ENCODE measurements at places on chromosomes 16 and 17. TPM values are rescaled to one million over a fixed set of nuclear protein-coding genes. Genes with fewer than 3 reads are reported as not detected.
A peak's percentile ranks its signal among the peaks of the same experiment; 100 is the strongest.

GRCh38 chr17:8862213-8863056, 5.0 kb downstream of the PIK3R6 start:
- no peak for DNase-seq

DNA sequence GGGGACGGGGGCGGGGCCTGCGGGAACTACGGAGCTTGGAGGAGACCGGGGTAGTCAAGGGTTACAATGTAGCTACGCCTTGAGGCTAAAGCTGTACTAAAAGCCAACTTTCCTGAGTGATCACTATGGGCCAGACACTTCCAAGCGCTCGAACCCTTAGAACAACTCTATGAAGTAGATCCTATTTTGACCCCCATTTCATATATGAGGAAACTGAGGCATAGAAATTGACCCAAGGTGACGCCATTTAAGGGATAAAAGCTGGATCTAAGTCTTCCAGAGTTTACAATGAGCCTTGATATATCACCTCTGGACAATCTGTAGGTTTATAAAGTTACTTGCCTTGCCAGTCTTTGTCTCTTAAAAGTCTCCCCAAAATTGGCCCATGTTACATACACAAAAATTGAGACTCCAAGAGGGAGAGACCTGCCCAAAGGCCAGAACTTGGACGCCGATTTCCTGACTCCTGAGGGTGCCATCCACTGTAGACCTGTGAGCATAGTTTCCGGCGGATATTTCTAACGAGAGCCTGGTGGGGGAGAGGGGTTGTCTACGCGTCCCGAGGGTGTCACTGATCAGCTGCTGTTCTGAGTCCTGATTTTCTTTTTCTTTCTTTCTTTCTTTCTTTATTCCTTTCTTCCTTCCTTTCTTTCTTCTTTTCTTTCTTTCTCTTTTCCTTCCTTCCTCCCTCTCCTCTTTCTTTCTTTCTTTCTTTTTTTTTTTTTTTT, 555 bp upstream of the NCBP3 start:
- no peak for DNase-seq

- DNase-seq = no peak
Observed at GRCh38 chr17:41656249-41657023, 32.1 kb upstream of the KRT17 start.

- DNase-seq = peak; percentile 43
Observed at GRCh38 chr17:30558686-30559545, 81.7 kb downstream of the GOSR1 start.

DNA sequence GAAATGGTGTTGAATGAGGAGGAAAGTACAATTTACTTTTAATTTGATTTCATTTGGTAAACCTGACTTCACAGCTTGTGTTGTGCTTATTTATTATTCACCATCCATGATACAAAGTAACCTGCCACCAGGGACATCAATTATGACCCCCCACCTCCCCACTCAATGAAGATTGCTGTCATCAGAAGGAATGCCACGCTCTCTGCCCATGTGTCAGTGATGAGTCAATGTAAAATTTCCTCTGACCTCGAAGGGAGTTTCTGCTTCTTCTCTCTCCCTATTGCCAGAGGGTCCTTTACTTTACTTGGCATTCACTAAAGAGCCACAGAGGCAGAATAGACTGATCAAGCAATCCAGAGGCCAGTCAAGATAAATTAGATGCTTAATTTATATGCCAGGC, 759.7 kb downstream of the CDH11 start:
- no peak for DNase-seq

GRCh38 chr16:69440250-69440649, 15.8 kb downstream of the CYB5B start:
- no peak for DNase-seq

DNA sequence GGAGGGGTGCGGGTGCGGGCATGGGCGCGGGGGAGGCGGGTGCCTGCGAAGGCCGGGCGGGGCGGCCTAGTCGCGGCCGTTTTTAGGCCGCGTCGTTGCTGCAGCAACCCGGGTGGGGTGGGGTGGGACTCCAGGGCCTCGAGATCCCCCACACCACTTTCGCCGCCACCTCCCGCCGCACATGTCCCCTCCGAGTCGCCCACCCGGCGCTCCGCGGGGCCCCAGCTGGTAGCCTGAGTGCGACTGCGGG, 11.3 kb downstream of the TBX2 start:
- no peak for DNase-seq

DNA sequence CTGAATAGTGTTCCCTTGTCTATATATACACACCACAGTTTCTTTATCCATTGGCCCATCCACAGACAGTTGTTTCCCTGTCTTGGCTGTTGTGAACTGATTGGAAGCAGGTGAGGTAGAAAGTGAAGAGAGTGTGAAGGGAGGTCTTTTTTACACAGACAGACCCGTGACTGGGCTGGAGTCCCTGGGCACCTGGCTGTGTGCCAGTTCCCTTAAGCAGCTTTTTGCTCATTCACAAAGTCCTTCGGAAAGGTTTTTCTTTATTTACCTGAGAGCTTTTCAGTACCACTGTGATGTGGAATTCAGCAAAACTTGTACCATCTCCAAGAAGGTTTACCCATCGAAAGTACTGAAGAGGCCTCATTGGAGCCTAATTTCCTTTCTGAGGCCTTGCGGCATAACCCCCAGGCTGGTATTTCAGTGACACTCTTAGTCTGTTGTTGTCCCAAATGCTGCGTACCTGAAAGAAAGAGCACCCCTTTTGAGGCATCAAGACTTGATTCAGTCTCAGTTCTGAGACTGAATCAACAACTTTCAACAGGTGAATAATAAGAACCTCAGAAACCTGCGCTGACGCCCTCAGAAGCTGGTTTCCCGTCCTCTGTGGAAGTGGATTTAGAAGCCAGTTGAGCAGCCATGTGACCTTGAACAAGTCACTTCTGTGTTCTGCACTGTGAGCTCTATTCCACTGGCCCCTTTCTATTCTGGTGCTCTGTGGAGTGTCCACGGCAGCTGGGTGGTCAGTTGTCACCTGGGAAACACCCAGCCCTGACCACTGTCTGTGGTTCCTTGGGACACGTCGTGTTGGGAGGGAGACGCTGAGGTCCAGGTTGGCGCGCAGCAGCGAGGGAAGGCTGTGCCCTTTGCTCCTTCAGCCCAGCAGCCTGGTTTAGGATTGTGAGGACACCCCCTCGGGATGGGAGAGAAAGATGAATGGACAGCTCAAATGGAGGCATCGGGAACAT, 53.9 kb upstream of the CRISPLD2 start:
- no peak for DNase-seq

DNA sequence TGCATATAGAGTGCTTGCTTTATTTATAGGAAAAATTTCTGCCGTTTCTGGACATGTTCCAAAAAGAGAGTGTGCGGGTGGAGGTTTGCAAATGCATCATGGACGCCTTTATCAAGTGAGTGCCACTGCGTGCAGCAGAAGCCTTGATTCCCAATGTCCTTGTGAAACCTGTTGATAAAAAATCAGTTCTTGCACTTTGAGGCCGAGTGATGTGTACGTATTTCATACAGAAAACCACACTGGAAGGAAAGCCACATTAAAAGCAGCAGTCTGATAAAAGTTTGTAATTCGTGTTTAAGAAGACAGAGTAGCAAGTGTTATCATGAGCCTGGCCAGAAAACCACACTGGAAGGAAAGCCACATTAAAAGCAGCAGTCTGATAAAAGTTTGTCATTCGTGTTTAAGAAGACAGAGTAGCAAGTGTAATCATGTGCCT, 78.0 kb downstream of the KNOP1 start:
- DNase-seq = no peak

DNA sequence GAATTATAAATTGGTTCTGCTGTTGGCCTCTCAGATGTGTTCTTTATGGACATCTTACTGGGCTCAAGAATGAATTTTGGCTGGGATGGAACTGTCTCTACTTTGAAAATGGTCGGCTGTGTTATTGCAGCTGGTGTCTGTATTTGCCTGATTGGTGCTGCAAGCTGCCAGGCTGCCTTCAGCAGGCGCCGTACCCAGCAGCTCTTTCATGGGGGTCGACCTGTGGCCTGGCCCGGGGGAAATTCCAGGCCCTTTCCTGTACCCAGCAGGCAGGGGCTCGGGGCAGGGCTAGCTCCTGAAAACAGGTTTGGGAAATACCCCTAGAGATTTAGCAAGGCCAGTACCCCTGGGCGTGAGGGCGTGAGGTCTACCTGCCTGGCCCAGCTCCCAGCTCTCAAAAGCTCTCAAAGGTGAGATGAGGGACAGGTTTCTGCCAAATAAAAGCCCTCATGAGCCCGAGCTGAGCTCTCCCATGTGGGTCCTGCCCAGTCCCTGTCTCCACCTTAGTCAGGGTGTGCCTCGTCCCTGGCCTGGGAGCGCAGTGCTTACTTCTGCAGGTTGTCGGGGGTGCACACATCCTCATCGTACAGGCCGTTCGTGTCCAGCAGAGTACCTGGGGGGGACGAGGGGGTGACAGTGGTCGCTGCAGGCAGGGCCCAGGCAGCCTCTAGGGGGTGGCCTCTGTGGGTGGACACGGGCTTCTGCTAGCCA, 52.3 kb downstream of the PRMT7 start:
- DNase-seq = no peak

DNA sequence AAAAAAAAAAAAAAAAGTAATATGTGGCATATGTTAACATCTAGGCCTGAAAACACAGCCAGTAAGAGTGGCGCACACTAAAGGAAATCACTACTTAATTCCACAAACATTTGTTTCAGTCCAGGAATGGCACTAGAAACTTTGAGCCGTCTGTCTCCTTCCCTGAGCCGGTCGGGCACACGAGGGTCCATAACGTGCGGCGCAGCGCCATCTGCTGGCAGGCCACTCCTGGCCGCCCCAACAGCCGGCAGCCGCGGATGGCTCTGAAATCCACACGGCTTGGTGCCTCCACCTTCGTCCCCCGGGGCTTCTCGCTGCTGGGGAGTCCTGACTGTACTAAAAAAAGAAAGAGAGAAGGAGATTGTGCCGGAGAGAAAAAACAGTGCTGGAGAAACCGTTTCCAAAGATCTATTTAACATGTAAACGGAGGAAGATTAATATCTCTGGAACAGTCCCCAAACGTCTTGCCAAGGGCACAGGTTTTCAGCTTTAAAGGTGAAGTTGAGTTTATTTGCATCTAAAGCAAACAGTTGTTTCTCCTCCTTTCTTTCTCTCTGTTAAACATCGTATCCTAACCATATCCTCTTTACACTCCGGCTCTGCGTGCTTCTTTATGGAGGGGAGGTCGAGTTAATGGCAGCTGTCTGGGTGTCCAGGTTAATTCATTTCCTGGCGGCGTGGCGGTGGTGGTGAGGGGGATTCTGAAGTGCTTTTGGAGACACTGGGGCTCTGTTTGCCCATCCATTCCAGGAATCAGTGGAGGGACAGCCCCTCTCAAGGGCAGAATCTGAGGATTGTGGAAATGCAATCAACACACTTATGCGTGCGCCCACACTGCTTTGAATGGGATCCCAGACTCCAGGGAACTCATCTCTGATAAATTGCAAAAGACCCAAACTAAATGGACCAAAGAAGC, 611.3 kb upstream of the SALL1 start:
- DNase-seq = peak; percentile 82

DNA sequence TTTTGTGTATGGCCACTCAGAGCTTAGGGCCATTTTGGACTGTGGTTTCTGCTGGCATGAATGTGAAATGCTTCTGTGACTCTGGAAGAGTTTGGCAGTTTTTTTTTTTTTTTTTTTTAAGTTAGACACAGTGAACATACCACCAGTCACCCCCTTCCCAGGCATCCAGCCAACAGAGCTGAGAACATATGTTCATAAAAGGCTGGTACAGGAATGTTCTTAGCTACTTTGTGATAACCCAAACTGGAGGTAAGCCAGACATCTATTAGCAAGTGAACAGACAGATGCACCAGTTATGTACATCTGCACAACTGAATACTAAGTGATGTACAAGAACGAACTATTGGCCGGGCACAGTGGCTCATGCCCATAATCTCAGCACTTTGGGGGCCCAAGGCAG, 92.7 kb downstream of the ABCC1 start:
- no peak for DNase-seq

DNA sequence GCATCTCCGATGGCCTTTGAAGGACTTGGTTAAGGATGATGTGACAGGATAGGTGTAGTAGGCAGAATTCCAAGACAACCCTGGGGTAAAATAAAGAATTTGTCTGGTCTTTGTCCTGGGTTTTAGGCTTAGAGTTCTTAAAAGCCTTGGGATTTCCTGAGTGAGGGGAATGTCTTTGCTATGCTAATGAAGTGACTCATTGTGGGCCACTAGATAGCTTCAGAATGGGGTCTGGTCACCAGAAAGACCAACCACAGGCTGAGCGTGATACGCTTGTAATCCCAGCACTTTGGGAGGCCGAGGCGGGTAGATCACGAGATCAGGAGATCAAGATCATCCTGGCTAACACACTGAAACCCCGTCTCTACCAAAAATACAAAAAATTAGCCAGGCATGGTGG, 182.8 kb upstream of the TOX3 start:
- DNase-seq = no peak

DNA sequence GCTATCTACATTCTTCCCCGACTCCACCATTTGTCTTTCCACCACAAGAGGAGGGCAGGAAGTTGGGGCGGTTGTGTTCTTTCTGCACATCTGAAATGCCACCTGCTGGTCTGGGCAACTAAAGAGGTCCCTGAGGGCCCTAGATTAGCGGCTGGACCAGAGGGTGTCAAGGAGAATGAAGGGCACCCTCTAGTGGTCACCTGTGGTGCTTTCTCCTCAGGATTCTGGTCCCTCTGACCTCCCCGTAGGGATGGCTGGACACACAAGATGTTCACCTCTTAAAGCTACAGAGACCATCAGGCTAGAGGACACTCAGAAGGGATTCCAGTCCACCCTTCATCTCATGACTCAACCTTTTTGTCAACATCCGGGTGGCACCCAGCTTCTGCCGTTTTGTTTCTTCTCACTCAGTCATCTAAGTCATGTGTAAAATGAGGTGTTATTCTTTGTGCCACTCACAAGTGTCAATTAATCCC, 2.9 kb upstream of the SCIMP start:
- peak; percentile 74 for DNase-seq

GRCh38 chr17:20009052-20009301, 182 bp upstream of the SPECC1 start:
- DNase-seq = no peak

KRTAP9-4 gene
- total RNA-seq = not detected

CHST5 gene
- total RNA-seq = not detected

BOLA2 gene
- total RNA-seq = 2.4 TPM

BCAS3 gene
- total RNA-seq = 20.9 TPM

C16orf95 gene
- 5.4 TPM for total RNA-seq

GAST gene
- total RNA-seq = not detected

NPIPA2 gene
- total RNA-seq = 0.45 TPM

DVL2 gene
- total RNA-seq = 10.0 TPM

KCNAB3 gene
- 1.3 TPM for total RNA-seq

BAIAP3 gene
- total RNA-seq = 8.1 TPM

MYH1 gene
- total RNA-seq = not detected

RND2 gene
- total RNA-seq = 3.6 TPM

SEPTIN12 gene
- total RNA-seq = not detected

KRT24 gene
- not detected for total RNA-seq

CA5A gene
- total RNA-seq = 35.7 TPM
